Naive thymus-derived CD8-positive, alpha-beta T cell (primary cell): ENCODE measurements at places on chromosomes 6 and 20. TPM values are rescaled to one million over a fixed set of nuclear protein-coding genes. Genes with fewer than 3 reads are reported as not detected.

DNA sequence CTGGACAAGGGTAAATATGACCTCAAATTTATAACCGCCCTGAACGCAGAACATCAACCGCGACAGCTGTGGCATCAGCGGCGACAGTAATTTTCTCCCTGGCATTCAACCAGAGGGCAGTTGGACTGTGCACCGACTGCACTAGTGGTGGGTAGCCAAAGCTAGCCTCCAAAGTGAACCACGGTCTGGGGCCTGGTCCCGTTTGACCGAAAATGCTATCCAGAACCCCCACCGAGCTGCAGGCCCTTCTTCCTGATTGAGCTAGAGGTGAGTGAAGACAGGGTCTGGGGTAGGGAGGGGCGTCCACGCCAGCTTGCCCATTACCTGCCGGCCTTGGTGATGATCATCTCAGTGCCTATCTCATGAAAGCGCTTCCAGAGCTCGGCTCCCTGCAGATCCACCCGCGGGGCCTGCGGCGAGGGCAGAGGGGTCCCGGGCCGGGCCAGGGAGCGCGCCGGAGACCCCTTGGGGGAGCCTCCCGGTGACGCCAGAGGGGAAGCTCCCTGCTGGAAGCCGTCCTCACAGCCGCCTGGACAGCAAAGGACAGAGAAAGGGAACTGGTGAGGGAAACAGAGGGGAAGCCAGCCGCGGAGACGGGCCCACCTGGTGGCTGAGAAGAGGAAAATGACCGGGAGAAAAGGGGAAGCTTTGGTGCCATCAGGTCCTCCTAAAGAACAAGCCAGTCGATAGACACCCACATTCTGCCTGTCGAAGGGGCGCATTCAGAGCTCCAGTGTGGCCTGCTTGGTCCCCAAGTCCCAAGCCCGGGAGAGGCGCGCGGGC, 2.0 kb downstream of the TBX18 start:
- H3K4me1 ChIP-seq = peaks cover 13% of the 10 kb centered on the region
- H3K36me3 ChIP-seq = peaks cover 8% of the 10 kb centered on the region
- H3K4me3 ChIP-seq = peak overlapping the region; percentile 25
- no peak overlapping the region for H3K27ac ChIP-seq

Gene C4A
- polyA plus RNA-seq = not detected

GRCh38 chr6:21587179-21587960, 6.2 kb upstream of the SOX4 start:
- peak overlapping the region; percentile 95 for H3K4me3 ChIP-seq
- H3K27me3 ChIP-seq = peaks cover 18% of the 10 kb centered on the region
- DNase-seq = peak; percentile 37
- peak overlapping the region; percentile 67 for H3K27ac ChIP-seq
- peaks cover 15% of the 10 kb centered on the region for H3K4me1 ChIP-seq
- H3K36me3 ChIP-seq = peaks cover 4% of the 10 kb centered on the region

Gene CALHM4
- polyA plus RNA-seq = not detected

DNA sequence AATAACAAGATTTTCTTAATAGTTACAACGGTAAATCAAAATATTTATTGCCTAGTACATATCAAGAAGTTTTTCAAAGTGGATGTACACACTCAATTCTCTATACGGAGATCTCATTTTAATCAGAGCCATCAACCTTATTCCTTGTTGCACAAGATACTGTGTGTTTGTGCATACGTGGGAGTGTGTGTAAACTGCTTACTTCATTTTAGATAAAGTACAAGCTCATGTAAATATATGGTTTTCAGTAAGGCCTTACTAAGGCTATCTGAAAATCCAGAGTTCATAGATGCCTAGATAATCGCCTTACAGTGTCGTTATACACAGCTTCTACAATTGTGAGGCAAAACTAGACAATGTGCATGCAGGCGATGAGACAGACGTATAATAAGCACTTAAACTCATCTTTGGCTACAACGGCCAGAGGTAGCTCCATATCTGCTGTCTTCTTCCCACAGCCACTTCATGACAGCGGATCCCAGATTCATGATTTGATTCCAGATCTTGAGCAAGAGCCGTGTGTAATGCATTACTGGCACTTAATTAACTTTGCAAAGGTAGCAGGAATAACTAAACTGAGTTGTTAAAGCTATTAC, 2.5 kb downstream of the PERP start:
- H3K4me1 ChIP-seq = peaks cover 22% of the 10 kb centered on the region
- peaks cover 2% of the 10 kb centered on the region for H3K36me3 ChIP-seq
- H3K4me3 ChIP-seq = no peak overlapping the region
- no peak for DNase-seq
